Left renal pelvis (tissue), 4 donors: ENCODE measurements at places on chromosomes 11 and 22.

DNA sequence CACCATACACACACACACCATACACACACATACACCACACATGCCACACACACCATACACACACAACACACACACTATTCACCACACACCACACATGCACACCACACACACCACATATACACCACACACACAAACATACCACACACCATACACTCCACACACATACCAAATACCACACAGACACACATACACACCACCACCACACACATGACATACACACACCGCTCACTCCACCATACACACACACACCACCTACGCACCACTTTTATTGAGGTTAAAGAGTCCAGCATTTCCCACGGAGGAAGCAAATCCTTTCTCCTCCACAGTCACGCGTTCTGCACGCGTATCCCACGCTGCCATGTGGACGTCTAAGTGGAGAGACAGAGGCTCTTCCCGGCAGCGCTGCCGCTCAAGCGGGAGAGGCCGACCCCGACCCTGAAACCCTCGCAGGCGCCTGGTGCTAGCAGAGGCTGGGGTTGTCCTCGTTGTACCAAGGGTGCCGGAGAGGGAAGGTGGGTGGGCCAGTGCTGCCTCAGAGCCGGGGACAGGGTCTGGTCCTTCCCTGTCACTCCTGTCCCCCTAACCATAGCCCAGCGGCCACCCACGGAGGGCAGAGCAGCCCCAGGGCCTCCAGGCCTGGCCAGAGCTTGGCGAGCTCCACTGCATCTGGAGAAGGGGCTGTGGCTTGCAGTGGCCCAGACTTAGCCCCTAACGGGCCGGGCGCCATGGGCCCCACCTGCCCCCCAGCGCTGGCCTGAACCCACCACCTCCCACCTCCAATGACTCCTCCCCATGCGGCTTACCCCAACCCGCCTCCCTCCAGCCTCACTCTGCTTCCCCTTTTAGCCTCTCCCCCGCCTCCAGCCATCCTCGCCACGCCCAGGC, 1495.0 kb downstream of the BRD1 start:
- no peak for DNase-seq

- no peak for DNase-seq
Observed at GRCh38 chr11:111438846-111439520, 59.9 kb upstream of the POU2AF1 start.

DNA sequence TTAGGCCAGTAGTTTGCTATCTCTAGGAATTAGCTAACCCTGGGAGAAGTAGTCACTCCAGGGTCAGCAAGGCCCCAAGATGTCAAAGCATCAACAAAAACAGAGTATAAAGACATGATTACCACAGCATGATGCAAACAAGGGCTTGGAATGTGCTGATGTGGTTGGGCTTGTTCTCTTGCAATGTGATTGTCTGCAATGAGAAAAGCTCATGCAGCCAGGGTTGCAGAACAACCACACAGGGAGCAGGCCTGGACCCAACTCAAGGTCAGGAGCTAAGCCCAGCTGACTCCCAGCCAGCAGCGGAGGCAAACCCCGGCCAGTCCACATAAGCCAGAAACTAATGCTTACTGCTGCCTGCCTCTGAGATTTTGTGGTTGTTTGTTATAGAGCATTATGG, 132.4 kb upstream of the ZC3H12C start:
- DNase-seq = no peak

DNA sequence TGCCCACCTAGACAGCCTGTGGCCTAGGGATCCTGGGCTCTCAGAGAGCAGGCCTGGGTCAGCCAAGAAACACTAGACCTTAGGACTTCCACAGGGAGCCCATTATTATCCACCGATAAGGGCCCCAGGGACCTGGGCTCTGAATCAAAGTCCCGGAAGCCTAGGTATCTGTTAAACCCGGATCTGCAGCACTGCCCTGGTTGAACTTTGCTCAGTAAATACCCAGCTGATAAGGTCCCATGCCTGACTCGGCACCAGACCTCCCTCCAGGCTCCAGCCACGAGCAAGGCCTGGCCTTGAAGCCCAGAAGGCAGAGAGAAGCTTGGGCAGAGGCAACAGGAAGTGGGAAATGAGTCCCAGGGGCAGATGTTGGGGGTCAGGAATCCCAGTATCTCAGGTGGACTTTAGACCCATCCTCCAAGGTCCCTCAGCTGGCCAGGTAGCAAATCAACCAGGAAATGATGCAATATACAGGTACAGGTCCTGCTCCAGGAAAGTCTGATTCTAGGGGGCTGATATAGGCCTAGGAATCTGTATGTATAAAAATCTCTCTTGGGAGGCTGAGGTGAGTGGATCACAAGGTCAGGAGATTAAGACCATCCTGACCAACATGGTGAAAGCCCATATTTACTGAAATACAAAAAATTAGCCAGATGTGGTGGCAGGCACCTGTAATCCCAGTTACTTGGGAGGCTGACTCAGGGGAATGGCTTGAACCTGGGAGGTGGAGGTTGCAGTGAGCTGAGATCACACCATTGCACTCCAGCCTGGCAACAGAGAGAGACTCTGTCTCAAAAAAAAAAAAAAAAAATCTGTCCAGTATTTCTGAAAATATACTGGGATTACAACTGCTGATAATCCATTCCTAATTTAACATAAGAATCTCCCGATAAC, 18.7 kb downstream of the POU2AF1 start:
- DNase-seq = no peak

GRCh38 chr11:19284881-19285280, 44.1 kb upstream of the E2F8 start:
- no peak for DNase-seq

DNA sequence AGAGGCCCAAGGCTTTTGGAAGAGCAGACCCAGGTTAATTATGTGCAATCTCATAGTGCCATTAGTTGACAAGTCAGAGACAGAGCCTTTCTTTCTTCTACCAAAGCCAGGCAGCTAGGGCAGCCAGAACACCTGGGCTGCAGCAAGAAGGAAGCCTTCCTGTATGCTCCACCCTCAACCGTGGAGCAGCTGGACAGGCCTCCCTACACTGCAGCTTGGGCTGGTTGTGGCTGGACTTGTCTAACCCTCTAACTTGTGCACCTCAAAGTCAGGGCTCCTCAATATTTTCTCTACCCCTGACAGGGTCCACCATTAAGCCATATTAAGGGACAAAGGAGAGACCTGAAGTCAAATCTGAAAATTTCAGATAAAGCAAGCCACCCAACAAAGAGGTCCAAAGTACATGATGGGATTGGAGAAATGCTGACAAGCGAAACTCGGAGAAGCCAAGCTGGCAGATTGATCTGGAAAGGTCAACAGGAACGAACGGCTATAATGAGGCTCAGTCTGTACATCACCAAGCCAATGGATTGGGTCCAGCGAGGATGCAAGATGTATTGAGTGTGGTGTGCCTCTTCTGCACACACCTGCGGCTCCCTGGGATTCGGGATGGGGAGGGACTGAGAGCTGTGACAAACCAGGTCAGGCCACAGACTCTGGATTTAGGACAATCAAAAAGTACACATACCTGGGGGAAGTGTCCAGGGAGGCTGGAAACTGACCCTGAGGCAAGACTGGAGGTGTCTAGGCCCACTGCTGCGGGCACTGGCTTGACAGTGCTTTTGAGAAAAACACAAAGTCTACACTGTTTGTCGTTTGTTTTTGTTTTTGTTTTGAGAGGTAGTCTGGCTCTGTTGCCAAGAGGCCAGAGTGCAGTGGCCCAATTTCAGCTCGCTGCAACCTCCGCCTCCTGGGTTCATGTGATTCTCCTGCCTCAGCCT, 11.7 kb upstream of the SLC43A3 start:
- DNase-seq = no peak

DNA sequence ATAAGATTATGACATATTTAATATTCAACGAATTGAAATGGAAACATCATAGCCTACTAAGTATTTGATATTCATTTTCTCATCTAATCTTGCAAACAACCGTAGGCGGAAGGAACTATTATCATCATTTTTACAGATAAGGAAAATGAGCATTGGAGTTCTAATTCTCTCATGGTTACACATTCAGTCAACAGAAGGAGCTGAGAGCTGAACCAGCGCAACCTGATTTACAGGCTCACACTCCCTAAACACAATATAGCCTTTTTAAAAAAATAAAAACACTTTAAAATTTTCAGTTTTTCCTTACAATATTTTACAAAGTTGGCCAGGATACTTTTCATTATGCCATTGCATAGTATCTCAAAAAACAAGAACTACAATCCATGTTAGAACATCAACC, 74.8 kb downstream of the APOL5 start:
- DNase-seq = no peak

GRCh38 chr11:36314434-36314767, 18.3 kb downstream of the PRR5L start:
- DNase-seq = no peak

DNA sequence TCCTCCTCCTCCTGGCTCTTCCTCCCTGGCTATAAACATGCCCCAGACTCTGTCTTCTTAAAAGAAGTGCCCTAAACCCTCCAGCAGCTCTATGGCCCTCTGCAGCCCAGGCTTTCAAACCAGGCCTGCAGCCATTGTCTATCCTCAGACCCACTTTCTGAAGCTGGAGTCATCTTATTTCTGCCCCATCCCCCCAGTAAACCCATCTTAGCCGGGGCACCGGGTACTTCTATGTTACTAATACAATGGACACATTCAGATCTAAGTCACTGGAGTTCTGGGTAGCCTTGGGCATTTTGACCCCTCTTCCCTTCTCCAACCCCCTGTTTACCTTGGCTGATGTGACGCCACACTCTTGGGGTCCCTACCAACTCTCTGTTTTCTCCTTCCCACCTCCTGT, 29.7 kb upstream of the CACNG2 start:
- no peak for DNase-seq

- DNase-seq = no peak
Observed at GRCh38 chr11:118082880-118083552, 3.7 kb downstream of the SMIM35 start.

- DNase-seq = no peak
Observed at GRCh38 chr11:47004595-47005033, 68.1 kb downstream of the CSTPP1 start.

DNA sequence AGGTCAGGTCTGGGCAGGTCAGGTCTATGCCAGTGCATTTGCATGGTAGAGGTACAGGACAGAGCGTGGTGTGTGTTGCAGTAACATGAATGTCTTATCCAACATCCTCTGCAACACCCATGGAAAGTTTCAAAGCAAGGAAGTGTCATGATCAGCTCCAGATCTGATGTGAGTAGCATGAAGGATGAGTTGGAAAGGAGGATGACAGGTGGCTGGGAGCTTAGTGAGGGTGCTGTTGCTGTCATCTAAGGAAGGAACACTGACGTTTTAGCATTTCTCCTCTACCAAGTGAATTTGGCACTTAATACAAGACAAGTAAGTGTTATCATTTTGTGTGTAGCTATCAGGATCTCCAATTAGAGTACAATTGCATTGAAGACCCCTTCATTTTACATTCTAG, 65.1 kb downstream of the GRK3 start:
- DNase-seq = no peak

DNA sequence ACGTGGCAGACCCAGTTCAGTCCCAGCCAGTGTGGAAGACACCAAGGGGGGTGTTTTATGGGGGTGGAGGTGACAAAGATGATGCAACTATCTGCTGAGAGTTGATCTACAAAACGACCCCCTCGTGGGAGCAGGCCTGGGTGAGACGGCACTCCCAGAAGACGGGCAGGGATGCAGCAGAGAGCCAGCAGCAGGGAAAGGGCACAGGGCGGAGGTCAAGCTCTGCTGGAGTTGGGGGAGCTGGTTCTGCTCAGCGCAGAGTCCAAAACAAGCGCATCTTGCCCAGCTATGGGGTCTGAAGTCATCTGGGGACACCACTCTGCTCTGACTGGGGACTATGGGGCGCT, 3.9 kb downstream of the GNB1L start:
- DNase-seq = no peak

DNA sequence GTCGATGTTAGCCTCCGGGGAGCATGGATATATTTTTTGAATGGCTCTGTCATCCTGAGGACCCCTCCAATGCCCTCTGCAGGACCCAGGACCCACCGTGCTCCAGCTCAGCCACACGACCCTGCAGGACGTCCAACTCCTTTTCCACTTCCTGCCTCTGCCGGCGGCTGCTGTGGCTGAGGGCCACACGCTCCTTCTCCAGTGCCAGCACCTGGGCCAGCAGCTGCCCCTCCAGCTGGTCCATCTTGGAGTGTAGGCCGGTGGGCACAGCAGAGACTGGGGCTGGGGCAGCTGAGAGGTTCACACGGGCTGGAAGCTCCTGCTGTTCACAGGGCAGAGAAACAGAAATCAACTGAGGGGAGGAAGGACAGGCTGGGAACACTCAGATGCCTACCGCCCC, 15.6 kb downstream of the NPTXR start:
- no peak for DNase-seq

GRCh38 chr22:30228509-30229359, 17.8 kb downstream of the LIF start:
- no peak for DNase-seq

- DNase-seq = no peak
Observed at GRCh38 chr11:68500206-68500605, 39.7 kb downstream of the PPP6R3 start.

DNA sequence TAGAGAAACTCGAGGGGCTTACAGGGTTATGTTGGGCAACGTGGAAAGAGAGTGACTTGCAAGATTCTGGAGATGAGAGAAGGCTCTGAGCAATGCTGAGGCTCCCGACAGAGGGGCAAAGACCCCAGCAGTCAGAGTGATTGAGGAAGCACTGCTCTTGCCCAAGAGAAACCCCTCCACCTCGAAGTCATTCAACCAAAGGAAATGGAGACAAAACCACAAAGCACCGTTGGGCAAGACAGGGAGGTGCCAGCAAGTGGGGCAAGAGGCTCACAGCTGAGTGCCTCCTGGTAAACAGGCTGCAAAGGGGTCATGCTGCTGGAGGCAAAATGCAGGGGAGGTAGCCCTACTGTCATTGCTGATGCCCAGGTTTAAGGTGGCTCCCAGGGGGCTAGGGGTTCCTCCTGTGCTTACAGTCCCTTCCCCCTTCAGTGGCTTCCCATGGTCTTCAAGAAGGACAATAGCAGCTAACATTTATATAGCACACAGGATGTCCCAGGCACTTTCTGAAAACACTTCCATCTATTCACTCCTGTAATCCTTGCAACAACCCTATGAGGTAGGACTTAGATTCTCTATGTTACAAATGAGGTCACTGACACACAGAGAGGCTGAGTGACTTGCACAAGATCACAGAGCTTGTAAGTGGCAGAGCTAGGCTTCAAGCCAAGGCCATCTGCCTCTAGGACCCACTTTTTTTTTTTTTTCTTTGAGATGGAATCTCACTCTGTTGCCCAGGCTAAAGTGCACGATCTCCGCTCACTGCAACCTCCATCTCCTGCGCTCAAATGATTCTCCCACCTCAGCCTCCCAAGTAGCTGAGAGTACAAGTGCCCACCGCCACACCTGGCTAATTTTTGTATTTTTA, 18.1 kb upstream of the MYH9 start:
- DNase-seq = no peak

GRCh38 chr22:17130199-17130598, 9.0 kb upstream of the TMEM121B start:
- DNase-seq = no peak

- DNase-seq = no peak
Observed at GRCh38 chr11:66336234-66337102, at the start of gene RIN1. Gene RIN1, minus strand, starts transcription at chr11:66336434. Its CDS starts 32 bp downstream, at chr11:66336402.
